ENCODE measurements at places on chromosomes 1 and 21.

DNA sequence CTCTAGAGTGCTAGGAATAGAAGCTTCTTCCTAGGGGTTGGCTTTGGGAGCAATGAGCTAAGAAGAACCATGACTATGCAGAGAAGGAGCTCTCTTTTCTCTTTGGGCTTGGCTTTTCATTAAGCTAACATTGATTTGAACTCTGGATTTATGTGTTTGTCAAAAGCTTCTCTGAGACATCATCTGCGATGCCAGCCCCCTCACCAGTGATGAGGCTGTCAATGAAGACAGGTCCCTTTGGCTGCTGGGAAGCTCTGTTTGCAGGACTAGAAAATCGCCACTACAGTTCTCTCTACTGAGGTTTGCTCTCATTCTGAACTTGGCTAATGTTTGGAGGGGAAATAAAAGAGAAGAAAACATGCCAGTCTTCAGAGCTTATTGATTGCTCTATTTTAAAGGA is 185.0 kb downstream of the PCP4 start:
- DNase-seq: no peak

DNA sequence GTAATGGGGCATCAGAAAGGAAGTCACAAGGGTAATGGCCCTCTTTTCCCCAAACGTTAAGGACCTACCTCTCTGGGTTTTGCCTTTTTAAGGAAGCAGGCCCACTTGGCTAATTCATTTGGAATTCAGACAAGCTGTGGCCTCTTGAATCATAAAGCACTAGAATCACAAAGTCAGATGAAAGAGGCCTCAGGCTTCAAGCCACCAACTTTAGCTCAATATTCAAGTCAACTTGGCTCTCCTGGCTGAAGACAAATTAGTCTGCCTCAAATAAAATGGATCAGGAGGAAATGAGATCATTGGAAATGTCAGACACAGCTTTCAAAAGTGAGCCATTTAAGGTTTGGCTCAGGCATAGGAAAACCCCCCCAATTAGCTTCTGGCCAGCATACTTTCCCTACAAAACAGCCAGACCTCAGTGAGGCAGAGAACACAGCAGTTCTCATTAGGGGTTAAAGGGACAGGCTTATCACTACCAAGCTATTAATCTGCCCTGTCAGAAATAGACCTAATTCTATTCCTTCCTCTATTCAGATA is 34.3 kb downstream of the SLC35D1 start:
- DNase-seq: no peak

- DNase-seq: no peak
These were observed 18.8 kb downstream of the PIK3C2B start for GRCh38 chr1:204475656-204476432.

DNA sequence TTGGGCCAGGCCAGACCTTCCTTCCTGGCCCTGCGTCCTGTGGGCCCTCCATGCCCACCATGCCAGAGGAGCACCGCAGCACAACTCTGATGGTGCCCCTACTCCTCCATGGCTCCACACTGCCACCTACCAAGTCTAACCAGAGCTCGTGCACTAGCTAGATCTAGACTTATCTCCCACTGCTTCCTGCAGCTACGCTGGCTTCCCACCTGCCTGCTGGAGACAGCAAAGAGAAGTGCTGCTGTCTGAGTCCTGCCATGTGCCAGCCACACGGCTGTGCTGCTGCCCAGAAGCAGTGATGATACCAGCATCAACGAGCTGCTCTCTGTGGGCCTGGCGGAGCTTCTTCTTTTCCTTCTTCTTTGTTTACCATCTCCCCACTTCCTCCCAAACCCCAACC is 4.5 kb downstream of the GUCA2B start:
- DNase-seq: no peak

DNA sequence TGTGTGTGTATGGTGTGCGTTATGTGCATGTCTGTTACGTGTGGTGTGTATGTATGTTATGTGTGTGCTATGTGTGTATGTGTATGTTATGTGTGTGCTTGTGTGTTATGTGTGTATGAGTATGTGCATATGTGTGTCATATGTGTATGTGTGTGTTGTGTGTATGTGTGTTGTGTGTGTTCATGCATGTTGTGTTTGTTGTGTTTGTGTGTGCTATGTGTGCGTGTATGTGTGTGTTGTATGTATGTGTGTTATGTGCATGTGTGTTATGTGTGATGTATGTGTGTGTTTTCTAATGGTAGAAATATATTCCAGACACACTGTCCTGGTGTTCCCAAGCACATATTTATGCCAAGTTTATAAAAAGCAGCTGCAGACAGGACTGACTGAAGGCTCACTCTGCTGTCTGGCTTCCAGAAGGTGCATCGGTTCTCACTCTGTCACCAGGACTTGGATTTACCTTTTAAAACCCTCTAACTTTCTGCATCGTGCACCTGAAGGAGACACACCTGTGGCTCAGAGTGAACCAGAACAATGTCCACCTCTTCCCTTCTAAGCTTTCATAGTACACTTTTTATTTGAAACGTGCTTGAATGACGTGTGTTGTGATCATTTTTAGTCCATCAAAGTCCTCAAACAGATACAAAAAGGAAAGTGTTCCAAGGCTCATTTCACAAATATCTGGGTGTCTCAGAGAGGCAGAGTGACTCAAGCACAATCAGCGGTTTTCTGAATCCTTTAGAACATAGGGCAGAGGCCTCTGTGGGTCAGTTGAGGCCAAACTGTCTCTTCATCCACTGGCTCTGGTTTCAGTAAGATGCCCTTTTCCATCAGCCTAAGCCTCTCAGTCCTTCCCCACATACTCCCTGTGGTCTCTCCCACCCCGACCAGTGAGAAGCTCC is 49.9 kb downstream of the TOMM20 start:
- DNase-seq: no peak

DNA sequence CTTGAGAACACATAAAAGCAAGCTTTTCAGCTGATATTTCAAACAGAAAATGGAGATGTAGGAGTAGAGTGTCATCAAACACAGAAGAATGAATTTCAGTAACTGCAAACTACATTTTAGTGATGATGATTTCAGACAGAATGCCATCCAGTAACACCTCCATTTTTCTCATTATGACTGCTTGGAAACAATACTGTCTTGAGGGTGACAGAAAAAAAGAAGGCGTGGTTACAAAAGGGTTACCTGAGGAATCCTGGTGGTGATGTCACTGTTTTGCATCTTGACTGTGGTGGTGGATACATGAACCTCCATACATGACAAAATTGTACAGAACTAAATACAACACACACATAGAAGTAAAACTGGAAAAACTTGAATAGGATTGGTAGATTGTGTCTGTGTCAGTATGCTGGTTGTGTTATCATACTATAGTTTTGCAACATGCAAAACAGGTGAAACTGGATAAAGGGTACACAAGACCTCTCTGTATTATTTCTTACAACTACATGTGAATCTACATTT is 375.9 kb downstream of the PTBP2 start:
- no peak for DNase-seq

Data from stimulated activated CD4-positive, alpha-beta T cell treated with anti-CD3 and anti-CD28 coated beads, Interleukin-1b, Interleukin-23, amount 100 ng/mL, for 1 hour (primary cell).